Hematopoietic multipotent progenitor cell treated with erythropoietin and hydrocortisone succinate and interleukin-3 and kit ligand, for 8 days (in vitro differentiated cells): ENCODE measurements at places on chromosomes 1 and 21.

- no peak for DNase-seq
Observed at GRCh38 chr1:238777551-238777950, 608.8 kb upstream of the CHRM3 start.

DNA sequence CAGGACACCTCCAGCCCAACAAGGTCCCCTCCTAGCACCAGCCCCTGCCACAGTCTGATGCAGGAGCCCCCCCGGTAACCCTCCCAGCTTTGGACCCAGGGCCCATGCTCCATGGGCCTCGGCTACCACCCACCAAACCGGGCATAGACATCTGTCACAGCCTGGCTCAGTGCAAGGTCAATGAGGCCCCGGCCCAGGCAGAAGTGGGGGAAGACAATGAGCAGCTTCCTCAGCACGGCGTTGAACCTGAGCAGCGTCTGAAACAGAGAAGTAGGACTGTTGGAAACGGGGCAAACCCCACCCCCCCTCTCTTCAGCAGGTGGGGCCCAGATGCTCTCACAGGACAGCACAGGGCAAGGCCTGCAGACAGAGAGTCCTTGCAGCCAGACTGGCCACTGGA lies 101.9 kb upstream of the GCLM start:
- no peak for DNase-seq

DNA sequence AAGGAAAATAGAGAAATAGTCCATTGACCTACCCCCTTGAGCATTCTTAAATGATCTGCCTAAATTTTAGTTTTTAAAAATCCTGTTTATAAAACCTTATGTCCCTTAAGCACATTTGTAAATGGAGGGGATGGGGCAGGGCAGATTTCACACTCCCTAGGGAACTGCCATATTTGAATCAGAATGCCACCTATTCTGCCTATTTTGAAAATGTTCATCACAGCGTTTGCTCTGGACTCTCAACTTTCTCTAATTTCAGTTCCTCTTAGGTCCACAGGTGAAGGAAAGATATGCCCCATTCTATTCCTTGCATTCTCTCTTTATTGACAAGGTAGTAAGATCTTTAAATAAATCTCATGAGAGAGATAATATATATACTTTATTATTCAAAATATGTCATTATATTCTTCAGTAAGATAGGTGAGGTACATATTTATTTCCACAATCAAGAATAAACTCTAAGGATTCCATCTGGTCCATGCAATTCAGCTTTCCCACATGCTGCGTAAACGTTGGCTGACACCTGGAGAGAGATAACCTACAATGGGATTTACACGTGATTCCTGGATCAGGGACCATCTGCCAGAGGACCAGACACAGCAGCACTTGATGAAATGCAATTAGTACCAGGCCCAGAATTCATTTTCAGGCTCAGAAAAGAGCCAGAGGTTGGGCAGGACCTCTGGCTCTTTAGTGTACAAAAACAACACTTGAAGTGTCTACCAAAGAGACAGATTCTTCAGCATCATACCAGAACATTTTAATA lies 1.2 kb upstream of the LPGAT1 start:
- DNase-seq: no peak

DNA sequence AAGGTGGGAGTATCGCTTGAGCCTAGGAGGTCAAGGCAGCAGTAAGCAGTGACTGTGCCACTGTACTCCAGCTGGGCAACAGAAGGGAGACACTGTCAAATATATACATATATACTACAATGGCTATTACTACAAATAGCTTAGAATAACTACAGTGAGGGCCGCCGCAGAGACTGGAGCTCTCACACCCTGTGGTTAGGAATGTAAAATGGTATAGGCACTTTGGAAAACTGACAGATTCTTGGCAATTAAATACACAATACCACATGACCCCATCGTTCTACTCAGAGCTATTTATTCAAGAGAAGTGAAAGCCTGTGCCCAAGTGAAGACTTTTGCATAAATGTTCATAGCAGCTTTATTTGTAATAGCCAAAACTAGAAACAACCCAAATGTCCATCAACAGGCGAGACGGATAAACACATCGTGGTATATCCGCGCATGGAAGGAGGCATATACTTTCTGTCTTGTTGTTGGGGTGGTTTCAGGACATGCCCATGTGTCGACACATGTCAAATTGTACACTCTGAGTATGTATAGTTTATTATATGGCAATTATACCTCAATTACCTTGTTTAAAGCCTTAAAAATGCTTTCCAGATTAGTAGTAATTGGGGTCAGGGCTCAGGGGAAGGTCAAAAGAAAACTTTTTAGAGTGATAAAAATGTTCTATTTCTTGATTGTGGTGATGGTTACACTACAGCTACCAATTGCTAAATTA lies 123.4 kb downstream of the RIPK4 start:
- no peak for DNase-seq

GRCh38 chr1:62508187-62508758 lies 71.4 kb downstream of the USP1 start:
- peak; percentile 76 for DNase-seq
